SW 1271 (cell line): ENCODE measurements at places on chromosomes 4 and X.
A peak's percentile ranks its signal among the peaks of the same experiment; 100 is the strongest.

GRCh38 chr4:113325876-113326615 is 276.6 kb downstream of the ANK2 start:
- DNase-seq, result no peak

GRCh38 chrX:30786374-30786773 is 102.7 kb downstream of the TAB3 start:
- no peak for DNase-seq

DNA sequence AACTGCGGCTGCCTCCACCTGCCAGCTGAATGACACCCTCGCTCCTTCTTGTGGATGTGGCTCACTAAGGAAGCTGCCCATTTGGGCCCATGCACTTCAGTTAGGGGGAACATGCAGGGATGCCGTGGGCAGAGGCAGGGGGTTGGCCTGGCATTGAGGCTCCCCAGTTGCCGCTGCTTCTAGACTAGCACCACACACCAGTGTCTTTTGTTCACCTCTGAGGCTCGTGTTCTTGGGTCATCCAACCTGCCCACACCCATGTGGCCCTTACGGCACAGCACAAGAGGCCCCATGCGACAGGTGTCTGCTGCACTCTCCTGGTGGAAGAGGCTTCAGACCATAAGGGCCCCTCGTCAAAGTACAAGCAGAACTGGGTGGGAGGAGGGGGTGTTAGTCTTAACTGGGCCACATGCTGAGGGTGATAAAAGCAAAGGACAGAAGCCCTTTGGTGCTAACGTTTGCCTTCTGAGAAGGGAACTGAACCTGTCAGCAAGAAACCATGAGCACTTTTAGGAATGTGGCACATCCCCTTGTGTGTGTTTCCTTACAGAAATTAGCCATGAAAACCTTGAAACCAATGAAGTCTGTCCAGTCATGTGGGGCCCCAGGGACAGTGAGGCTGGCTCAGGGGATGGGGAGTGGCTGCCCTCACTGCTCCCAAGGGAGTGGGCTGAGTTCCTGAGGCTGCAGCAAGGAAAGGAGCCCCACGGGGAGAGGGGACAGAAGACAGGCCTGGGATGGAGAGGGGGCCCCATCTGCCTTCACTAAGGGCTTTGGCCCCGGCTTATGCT is 39.2 kb downstream of the MAP7D3 start:
- no peak for DNase-seq

GRCh38 chr4:176084769-176085168 is 19.1 kb downstream of the WDR17 start:
- no peak for DNase-seq

DNA sequence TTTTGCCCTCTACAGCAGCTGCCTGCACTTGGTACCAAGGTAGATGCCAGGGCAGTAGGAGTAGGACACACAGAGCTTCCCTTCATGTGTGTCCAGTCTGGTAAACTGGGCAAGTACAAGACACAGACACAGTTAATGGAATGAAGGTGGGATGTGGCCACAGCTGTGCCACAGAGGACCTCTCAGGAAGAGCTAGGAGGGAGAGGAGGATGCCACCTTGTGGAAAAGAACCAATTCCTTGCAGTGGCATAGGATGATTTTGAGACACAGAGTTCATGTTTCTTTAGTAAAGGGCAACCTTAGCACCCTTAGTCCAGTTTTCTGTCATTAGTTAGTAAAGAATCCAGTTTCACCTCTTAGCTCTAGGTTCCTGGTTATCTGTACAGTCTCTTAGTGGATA is 36.3 kb upstream of the TBC1D14 start:
- no peak for DNase-seq

DNA sequence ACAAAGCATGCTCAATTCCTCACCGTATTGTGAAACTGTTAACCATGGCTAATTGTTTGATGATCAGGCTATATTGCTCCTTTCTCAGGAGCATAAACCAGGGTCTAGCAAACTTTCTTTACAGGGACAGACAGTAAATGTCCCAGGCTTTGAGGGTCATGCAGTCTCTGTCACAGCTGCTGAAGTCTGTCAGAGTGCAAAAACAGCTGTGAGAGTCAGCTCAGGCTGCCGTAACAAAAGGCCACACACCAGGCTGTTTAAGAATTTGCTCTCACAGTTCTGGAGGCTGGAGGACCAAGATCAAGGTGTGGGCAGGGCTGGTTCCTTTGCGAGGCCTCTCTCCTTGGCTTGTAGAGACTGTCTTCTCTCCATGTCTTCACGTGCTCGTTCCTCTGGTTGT is 75.6 kb downstream of the GPR143 start:
- DNase-seq, result no peak

DNA sequence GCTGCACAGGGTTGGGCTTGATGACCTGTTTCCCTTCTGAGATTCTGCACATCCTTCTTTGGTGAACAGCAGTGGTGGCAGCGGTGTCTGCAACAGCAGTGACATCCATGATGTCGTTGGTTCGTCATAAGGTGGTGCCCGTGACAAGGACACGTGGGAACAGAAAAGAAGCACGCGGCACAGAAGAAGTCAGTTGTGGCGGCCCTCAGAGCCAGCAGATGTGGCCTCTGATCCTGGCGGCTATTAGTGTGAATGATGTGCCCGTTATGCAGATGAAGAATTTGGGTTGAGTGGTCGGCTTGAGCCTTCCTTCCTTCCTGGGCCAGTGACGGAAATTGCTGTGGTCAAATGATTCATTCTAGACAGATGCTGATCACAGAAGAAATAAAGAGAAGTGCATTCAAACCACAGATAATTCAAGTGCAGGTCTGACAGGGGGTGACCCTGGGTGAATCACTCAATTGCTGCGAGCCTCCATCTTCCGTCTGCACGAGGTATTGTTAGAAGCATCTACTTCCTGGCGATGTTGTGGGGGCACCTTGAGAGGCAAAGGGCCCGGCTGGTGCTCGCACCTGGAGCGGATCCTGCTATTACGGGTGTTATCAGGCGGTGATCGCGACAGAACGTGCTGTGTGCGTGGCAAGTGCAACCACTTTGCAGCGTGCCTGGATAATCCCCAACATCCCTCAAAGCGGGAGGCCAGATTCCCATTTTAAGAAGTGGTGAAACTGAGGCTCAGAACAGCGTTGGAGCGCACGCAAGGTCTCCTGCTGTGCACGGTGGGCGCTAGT is 215.2 kb upstream of the PSAPL1 start:
- DNase-seq, result peak; percentile 97

DNA sequence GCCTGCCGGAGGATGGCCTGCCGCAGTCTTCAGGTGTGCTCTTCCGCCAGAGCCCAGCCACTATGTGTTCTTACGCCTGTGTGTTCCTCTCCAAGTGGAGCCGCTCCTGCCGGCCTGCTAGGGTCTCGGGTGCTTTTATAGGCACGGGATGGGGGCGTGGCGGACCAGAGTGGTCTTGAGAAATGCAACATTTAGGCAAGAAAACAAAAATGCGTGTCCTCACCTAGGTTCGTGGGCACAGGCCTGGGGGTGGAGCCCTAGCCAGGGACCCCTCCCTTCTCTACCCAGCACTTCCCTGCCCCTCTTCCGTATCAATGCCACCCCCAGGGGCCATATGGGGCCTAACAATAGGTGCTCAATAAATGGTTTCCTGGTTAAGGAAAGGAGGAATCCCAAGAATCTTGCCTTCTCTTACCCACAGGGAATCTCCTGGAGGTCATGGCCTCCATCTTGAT is 34.4 kb upstream of the LRBA start:
- DNase-seq, result no peak

DNA sequence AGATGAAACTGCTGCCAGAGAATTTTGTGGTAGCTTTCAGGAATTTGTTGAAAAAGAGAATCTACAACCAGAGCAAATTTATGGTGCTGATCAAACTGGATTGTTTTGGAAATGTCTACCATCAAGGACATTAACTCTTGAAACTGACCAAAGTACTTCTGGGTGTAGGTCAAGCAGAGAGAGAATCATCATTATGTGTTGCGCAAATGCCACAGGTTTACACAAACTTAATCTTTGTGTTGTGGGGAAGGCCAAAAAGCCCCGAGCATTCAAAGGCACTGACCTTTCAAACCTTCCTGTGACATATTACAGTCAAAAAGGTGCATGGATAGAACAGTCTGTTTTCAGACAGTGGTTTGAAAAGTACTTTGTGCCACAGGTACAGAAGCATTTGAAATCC is 2.1 kb downstream of the TIGD2 start:
- DNase-seq, result no peak

GRCh38 chr4:83331956-83332355 is 2.7 kb downstream of the HPSE start:
- no peak for DNase-seq

GRCh38 chr4:46254788-46255187 is 130.9 kb upstream of the GABRG1 start:
- DNase-seq, result no peak

- DNase-seq, result no peak
Observed at GRCh38 chr4:177100307-177100706, 209.4 kb upstream of the NEIL3 start.

DNA sequence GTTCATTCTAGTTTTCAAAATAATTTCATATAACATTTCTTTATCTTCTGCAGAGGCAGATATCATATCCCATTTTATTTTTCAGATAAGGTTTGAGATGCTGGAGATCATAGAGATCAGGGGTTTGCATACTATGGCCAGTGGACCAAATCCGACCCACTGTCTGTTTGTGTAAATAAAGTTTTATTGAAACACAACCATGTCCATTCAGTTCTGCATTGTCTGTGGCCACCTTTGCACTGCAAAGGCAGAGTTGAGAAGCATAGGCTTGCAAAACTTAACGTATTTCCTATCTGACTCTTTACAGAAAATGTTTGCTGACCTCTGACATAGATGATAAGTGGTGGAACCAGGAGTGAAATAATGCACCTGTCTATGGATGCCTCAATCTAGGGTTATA is 63.9 kb upstream of the SOD3 start:
- DNase-seq, result no peak
